ENCODE measurements at places on chromosomes 6 and 20. TPM values are rescaled to one million over a fixed set of nuclear protein-coding genes. Genes with fewer than 3 reads are reported as not detected.

The BEND3 gene
- polyA plus RNA-seq: 8.8 TPM

The LAMP5 gene
- 7.5 TPM for polyA plus RNA-seq

The CCN6 gene
- 2.5 TPM for polyA plus RNA-seq

The CDKN1A gene
- 10.2 TPM for polyA plus RNA-seq

The GABRR2 gene
- polyA plus RNA-seq: 3.5 TPM

The LAMA2 gene
- polyA plus RNA-seq: 39.6 TPM

The HLA-DQB1 gene
- polyA plus RNA-seq: 6.9 TPM

The PRPH2 gene
- 3.0 TPM for polyA plus RNA-seq

The ZSCAN23 gene
- polyA plus RNA-seq: 17.2 TPM

The NHSL1 gene
- polyA plus RNA-seq: 11.3 TPM

The FAM83C gene
- 0.05 TPM for polyA plus RNA-seq

The ULBP1 gene
- polyA plus RNA-seq: 1.6 TPM

The KIF13A gene
- polyA plus RNA-seq: 34.1 TPM

The LST1 gene
- polyA plus RNA-seq: 6.5 TPM

The GJA10 gene
- polyA plus RNA-seq: not detected

The PTCRA gene
- 0.40 TPM for polyA plus RNA-seq

The CDH22 gene
- 0.04 TPM for polyA plus RNA-seq

The ID4 gene
- polyA plus RNA-seq: 158 TPM

The EYA4 gene
- 12.0 TPM for polyA plus RNA-seq

The GSTA2 gene
- 0.43 TPM for polyA plus RNA-seq

The EGFL8 gene
- polyA plus RNA-seq: 24.0 TPM

The TLDC2 gene
- 1.8 TPM for polyA plus RNA-seq

The IL17A gene
- polyA plus RNA-seq: not detected

Data from renal cortex interstitium (tissue), 15 donors.